ENCODE measurements at places on chromosomes 1 and 21.

- no peak for DNase-seq
Observed at GRCh38 chr1:221363039-221363438, 378.9 kb downstream of the DUSP10 start.

DNA sequence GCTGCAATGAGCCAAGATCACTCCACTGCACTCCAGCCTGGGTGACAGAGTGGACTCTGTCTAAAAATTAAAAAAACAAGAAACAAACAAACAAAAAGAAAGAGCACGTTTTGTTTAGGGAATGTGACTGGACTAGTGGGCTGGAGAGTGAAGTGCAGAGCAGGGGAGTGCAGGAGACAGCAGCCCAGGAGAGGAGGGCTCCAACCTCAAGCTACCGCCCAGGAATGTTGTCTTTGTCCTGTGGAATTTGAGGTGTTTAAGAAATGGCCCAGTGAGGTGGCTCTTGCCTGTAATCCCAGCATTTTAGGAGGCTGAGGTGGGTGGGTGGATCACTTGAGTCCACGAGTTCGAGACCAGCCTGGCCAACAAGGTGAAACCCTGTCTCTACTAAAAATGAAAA, 42.4 kb upstream of the MTF2 start:
- DNase-seq, result no peak

- DNase-seq, result no peak
Observed at GRCh38 chr1:50308878-50309277, 114.4 kb downstream of the DMRTA2 start.

GRCh38 chr1:161763522-161764098, 2.5 kb upstream of the ATF6 start:
- DNase-seq, result no peak

DNA sequence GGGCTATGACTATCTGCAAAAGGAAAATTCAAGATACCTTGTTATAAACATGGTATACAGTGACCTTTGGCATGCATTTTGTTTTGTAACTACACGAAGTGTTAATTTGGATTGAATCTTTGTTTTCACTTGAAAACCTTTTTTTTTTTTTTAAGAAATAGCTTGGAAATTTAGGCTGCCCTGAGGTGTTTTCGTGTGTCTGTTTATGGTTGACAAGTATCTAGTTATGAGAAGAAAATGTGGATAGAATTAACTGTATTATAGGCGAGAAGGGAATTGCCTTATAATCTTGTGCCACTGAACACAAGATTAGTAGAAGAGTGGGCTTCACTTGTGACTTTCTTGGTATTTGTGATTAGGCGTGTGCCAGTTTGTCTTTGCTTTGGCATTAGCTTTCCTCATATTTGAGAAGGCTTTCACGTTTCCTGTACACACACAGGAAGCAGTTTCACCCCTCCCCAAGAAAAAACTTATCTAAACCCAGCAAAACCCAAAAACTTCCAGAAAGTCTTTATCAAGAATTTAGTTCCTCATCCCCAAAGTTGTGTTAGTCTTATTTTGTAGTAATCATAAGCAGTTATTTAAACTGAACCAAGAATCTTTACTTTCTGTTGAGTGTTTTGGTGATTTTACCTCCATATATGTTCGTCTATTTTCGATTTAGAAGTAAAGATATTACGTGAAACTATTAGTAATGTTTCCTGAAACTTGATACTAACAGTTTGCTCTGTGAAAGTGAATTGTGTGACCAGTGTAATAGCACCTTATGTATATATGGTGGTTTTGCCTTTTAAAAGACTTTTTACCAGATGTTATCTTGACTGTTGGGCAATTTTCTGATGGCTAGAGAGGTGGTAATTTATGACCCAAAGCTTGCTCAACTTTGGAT, 3.8 kb downstream of the DYRK1A start:
- no peak for DNase-seq

DNA sequence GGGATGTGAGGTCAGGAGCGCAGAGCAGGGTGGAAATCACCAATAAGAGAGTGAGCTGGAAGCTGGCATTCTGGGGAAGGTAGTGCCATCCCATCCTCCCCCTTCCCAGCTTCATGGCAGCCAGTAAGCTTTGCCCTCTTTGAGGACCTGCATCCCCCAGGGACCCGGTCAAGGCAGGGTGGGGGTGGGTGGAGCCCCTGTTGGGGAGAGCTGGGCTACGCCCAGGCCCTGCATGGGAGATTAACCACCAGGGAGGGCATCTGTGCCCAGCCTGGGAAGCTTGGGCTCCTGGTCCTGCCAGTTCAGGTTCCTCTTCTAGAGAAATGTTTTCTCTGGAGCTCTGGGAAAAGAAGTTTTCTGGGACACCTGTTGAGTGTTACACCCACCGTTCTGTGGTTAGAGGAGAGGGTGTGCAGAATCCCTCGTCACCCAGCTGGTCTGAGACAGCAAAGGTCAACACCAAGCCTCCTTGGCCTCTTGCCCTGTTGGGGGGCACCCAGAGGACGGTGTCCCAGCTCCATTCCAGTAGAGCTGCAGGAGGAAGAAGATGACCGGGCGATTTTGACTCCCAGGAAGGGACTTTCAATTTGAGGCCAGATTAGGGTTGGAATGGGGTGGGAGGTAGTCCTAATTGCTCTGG, 30.1 kb upstream of the TENT5C start:
- DNase-seq, result no peak

DNA sequence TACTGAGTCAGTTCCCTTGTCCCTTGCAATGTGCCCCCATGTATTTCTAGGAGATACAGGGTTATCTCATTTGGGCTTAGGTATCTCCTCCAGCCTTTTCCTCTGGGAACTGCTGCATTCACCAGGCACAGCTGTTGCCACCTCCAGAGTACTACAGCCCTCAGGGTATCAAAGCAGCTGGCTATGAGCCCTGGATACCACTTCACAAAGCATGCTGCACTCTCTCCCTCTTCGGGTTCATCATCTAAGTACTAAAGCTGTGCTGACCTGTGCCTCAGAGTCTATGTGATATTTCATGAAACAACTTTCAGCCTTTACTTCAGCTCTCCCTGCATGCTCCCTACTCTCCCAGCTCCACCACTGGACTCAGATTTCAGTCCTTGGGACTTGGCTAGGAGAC, 62.3 kb downstream of the CCDC185 start:
- DNase-seq, result no peak

GRCh38 chr1:14263225-14263624, 335.3 kb upstream of the KAZN start:
- no peak for DNase-seq

DNA sequence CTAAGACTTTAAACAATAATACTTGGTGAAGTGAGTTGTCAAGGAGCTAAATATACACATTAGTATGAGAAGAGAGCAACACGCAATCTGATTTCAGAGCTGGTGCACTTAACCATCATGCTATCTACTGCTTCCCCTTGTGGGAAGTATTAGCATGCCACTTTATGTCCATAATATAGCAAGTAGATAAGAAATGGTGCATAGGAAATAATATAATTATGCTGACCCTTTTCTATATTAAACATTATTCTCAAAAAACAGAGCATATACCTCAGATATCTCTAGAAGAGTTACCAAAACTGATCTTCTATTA, 63.4 kb downstream of the MAGI3 start:
- DNase-seq, result no peak

DNA sequence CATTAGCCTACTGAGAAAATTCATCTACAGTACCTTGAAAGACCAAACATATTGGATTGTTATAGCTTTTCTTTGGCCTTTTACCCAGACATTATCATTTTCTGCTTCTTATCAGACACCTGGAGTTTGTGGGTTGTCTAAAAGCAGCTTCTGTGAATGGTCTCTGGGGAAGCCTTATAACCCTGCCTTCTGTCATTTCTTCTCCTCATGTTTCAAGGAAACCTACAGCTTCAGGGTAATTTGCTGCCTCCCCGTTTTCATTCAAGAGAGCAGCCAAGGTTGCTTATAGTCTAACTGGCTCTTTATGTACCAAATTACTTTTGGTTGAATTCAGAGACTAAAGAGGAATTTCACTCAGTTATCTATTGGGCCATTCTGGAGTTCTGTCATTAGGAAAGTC, 288.3 kb upstream of the SGIP1 start:
- no peak for DNase-seq

DNA sequence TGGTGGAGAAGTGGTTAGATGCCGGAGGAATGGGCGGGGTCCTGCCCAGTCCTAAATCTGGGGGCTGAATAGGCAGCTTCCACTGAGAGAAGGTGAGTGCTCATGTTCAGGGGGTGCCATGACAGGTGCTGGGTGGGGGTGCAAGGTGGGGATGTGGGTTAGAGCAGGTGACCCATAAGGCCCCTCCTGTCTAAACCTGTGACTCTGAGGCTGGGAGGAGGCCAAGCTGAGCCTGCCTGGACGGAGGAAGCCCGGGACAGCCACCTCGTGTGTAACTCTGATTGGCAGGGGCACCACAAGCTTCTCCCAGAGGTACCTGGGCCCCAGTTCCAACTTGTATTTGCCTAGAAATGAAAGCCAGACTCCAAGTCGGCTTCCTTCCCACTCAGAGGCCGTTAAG, 10.7 kb downstream of the GPR157 start:
- DNase-seq, result no peak

DNA sequence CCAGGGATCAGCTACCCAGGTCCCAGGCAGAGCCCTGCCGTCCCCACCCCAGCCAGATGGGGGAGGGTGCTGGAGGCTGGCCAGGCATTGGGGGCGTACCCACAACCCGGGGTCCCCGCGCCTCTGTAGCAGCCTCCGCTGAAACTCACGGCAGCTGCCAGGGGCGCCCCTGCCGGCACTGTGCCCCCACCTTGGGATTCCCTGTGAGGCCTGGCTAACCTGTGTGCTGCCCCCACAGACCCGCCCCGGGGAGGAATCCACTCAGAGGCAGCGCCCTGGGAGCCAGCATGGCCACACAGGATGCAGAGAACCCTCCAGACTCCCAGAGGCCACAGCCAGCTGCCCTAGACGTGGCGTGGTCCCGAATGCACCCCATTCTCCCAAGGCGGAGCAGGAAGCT, 3.8 kb downstream of the DVL1 start:
- DNase-seq, result no peak

DNA sequence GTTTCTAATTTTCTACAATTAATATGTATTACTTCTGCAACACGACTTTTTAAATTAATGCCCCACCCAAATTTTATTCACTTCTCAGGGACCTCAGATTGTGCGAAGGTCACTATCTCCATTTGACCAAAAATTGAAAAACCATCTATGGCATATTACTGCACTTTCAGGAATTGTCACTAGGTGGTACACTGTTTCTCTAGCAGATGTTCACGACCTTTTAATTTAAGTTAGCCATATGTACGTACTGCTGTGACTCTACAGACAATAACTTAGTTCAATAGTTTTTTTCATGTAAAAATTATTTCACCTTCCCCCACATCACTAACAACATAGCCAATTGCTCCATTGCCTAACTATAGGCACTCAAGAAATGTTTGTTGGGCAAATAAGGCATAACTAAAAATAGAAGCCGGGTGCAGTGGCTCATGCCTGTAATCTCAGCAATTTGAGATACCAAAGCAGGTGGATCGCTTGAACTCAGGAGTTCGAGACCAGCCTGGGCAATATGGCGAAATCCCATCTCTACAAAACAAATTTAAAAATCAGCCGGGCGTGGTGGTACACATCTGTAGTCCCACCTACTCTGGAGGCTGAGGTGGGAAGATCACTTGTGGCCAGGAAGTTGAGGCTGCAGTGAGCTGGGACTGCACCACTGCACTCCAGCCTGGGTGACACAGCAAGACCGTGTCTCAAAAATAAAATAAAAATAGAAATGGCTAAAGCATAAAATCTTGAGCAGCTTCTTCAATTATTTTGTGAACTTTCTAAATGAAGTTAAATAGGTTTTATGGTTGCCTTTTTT, 75.7 kb upstream of the PKN2 start:
- no peak for DNase-seq

- no peak for DNase-seq
Observed at GRCh38 chr1:152836870-152837269, 5.8 kb upstream of the LCE6A start.

DNA sequence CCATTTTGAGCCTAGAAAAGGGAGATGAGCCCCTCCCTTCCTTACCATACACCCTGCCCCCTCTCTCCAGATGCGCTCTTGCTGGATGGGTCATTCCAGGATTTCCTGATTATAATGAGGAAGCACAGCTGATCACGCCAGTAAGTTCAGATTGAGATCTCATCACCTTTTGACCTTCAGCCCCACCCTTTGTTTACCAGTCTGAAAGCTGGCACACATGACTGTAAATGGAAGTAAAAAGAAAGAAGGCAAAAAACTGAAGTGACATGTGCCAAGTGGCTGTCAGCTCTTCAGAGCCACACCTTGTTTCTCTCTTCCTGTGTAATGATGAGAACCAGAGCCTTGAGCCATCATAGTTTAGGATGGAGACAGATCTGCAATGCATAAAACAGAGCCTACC, 27.9 kb downstream of the S1PR1 start:
- DNase-seq, result no peak

DNA sequence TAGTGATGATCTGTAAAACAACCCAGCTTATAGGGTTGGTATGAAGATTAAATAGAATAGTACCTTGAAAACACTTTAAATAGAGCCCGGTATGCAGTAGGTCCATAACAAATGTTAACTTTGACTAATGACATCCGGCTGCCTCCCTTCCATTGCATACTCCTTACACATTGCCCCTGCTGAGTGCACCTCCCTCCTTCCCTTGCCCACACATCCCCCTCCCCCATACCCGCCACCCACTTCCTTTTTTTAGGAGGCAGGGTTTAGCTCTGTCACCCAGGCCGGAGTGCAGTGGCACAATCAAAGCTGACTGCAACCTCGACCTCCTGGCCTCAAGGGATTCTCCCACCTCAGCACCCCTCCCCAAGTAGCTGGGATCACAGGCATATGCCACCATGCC, 24.4 kb upstream of the ZC3H12A start:
- DNase-seq, result no peak
